ENCODE measurements at places on chromosomes 2 and 18. TPM values are rescaled to one million over a fixed set of nuclear protein-coding genes. Genes with fewer than 3 reads are reported as not detected.

Gene HOXD3
- 4.9 TPM for total RNA-seq

Gene FAM124B
- not detected for total RNA-seq

Gene PLEK
- total RNA-seq: not detected

Gene ANKRD30BL
- not detected for total RNA-seq

Gene PKDCC
- 15.1 TPM for total RNA-seq

Gene C2orf15
- total RNA-seq: 1.4 TPM

Gene CPSF3
- 96.8 TPM for total RNA-seq

Gene ICOS
- total RNA-seq: 2.1 TPM

Gene RTP5
- not detected for total RNA-seq

Gene IL1A
- not detected for total RNA-seq

Gene AKAIN1
- not detected for total RNA-seq

Gene MATN3
- total RNA-seq: 0.34 TPM

Gene OSR1
- not detected for total RNA-seq

Gene ABCG5
- 0.08 TPM for total RNA-seq

Gene SLC9A2
- total RNA-seq: 0.08 TPM

Gene DSC3
- total RNA-seq: 0.05 TPM
